T-helper 17 cell (primary cell): ENCODE measurements at places on chromosomes 6 and 20. TPM values are rescaled to one million over a fixed set of nuclear protein-coding genes. Genes with fewer than 3 reads are reported as not detected.

DNA sequence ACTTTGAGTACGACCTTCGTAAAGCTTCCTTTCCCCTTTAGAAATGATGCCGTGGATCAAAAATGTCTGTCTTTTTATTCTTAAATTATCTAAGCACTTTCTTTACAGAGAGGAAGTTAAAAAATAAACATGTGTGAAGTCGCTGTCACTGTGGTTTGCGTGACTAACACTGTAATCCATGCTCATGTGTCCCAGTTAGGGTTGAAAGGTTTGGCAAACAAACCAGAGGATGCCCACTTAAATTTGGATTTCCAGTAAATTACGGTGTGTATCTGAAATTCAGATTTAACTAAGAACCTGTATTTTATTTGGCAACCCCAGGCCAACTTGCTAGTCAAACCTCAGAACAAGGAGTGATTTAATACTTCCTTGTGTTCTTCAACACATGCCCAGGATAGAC is 21.1 kb downstream of the HLA-DRB1 start:
- no peak for DNase-seq

- DNase-seq = no peak
Measured at GRCh38 chr6:35260591-35261570, 1.3 kb downstream of the ZNF76 start.

GRCh38 chr6:31339210-31339609 is 17.8 kb downstream of the HLA-B start:
- no peak for DNase-seq

- no peak for DNase-seq
Measured at GRCh38 chr6:118724211-118724610, 72.8 kb upstream of the CEP85L start.

DNA sequence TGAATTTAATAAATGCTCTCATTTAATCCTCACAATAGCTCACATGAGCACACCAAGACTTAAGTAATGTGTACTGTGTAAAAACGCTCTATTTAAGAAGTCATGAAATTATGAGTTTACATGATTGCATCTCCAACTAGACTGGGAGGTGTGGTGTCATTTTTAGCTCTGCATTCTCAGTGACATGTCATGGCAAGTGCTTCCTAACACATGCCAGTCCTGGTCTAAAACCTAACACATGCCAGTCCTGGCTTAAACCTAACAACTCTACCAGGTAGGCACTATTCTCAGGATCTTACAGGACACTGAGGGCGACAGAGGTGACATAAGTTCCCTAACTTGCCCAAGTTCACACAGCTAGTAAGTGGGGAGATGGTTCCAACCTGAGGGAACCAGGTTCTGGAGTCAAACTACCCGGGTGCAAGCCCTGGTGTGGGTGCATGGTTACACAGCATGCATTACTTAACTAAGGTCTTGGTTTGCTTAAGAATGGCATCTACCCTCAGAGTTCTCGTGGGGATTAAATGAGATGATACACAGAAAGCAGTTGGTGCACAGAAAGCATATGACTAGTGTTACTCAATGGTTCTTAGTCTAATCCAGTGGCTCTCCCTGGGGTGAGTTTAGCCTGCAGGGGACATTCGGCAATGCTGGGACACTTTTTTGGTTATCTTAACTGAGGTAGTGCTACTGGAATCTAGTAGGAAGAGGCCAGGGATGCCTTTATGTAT is 14.7 kb downstream of the CLDN20 start:
- no peak for DNase-seq

DNA sequence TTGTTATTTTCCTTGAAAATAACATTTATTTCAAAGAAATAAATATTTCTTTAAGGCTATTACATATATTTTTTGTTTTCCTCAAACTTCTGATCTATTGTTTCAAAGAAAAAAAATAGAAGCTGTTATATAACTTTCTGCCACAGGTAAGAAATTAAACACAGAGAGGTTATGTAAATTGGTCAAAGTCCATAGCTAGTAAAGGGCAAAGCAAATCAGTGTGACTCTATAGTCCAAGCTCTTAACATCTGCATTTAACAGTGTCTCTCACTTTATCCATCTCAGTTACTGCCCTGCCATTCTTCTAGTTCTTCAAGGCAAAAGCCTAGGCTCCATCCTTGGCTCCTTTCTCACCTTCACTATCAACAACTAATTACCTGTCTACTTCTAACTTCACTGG is 57.1 kb downstream of the RWDD2A start:
- DNase-seq = no peak

GPR63 gene
- 0.80 TPM for total RNA-seq

GRCh38 chr6:144344646-144345045 is 59.5 kb downstream of the UTRN start:
- no peak for DNase-seq

GRCh38 chr6:145704143-145704781 is 31.1 kb downstream of the EPM2A start:
- DNase-seq = no peak

DNA sequence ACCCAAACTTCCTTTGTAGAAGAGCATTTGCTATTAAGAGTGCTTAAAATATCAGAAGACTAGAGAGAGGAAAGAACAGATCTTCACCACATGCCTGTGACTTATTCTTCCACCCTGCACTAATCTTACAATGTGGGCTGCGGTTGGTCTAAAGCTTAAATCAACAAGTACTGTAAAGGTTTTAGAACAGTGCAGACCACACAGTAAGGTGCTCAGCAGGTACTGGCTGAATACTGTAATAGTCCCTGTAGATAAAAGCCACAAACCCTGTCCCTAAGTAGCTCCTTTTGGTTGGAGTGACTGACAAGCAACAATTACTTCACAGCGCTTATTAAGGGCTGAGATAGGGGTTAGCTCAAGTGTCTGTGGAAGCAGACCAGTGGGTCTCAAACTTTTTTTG is 972 bp upstream of the PHF3 start:
- DNase-seq = no peak

PRDM1 gene
- total RNA-seq = 141 TPM
